ENCODE measurements at places on chromosomes 7 and 10.

DNA sequence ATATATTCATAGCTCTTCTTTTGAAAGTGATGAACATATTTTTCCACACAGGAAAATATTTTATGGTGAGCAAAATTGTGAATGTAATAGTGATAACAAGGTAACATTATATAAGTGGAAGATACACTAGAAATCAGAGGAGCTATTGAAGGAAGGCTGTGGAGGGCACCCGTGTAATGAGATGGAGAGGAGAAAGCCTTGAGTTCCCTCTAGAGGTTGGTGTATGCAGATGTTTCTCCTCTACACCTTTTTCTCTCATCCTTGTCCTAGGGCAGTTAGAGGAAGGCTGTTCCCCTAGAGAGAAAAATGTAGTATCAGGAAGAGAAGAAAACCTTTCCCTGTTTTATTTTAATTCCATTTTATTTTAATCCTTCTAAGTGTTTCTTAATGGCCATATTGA is 54.6 kb upstream of the NRG3 start:
- DNase-seq, result no peak

GRCh38 chr7:17732083-17732482 is 208.2 kb downstream of the SNX13 start:
- DNase-seq, result no peak

DNA sequence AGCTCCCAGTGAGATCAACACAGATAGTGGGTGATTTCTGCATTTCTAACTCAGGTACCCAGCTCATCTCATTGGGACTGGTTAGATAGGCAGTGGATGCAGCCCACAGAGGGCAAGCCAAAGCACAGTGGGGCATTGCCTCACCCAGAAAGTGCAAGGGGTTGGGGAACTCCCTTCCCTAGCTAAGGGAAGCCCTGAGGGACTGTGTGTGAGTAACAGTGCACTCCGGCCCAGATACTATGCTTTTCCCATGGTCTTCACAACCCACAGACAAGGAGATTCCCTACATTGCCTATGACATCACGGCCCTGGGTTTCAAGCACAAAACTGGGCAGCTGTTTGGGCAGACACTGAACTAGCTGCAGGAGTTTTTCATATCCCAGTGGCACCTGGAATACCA is 62.8 kb downstream of the PPP1R3A start:
- no peak for DNase-seq

- DNase-seq, result no peak
Observed at GRCh38 chr7:47497367-47498096, 84.4 kb downstream of the TNS3 start.

GRCh38 chr7:102925976-102926782 is 13.4 kb downstream of the LRRC17 start:
- no peak for DNase-seq

DNA sequence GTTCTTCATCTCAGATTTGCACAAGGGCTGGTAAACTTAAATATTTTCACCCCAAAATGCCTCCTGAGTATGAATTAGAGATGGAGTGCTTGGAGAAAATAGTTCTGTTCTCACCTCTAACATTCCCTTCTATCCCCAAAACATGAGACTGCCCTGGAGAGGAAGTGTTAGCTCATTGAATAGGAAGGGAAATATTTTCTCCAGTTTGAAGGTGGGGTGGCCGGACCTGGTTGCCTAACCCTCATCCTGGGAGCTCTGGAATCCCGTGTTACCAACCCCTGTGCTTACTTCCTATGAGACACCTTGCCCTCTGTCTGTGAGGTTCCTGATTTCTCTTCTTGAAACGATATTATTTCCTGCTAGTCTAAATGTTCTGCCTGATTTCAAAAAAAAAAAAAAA is 779 bp downstream of the IFIT2 start:
- no peak for DNase-seq

DNA sequence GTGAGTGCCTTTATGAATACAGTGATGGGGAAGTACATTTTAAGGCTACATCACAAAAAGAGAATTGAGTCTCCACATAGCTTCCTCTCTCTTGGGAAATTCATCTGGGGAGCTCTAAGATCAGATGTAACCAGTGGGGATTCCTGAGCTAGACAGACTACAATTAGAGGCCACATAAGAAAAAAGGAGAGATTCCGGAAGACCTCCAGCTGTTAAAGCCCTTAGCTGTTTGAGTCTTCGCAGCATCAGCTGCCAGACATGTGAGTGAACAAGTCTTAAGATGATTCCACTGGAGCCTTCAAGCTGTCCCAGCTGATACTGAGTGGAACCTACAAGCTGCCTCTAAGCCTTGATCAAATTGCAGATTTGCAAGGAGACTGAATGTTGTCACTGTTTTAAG is 448.5 kb downstream of the NXPH1 start:
- no peak for DNase-seq
